ENCODE measurements at places on chromosomes 1 and 21.

DNA sequence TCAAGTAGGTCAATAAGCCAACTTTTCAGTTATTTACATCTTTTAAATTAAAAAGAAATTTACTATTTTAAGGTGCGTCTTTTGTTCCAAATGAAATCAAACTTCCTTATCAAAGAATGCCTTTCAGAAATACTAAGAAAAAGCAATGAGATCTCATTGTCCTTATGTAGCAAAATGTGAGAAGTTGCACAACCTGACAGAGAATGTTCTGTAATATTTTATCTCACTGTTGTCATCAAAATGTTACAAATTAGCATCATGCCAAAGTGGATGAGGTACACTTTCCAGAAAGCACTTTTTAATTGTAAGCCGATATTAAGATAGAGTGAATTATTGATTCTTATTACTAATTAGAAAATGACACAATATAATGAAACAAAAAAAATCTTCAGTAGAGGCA lies 50.4 kb downstream of the KCNT2 start:
- no peak for DNase-seq

- no peak for DNase-seq
These were observed 33.0 kb downstream of the EPHA2 start for GRCh38 chr1:16122916-16123315.

DNA sequence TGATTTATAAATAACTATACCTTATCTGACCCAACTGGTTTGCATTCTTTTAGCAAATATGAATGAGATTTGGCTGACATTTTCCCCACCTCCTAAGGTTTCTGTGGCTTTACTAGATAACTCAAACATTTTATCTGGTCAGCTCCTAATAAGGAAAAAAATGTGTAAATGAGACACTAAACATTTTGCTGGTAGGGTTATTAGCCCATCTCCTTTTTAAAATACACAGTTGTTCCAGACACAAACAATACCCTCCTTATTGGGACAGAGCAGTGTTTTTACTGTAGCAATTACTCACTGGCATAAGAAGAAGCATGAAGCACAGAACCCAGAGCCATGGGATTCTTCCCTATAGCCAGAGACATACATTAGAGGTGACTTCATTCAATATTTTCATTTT lies 53.8 kb upstream of the NUF2 start:
- no peak for DNase-seq

- DNase-seq = no peak
These were observed 63.1 kb downstream of the ATP5PO start for GRCh38 chr21:33852485-33852884.

DNA sequence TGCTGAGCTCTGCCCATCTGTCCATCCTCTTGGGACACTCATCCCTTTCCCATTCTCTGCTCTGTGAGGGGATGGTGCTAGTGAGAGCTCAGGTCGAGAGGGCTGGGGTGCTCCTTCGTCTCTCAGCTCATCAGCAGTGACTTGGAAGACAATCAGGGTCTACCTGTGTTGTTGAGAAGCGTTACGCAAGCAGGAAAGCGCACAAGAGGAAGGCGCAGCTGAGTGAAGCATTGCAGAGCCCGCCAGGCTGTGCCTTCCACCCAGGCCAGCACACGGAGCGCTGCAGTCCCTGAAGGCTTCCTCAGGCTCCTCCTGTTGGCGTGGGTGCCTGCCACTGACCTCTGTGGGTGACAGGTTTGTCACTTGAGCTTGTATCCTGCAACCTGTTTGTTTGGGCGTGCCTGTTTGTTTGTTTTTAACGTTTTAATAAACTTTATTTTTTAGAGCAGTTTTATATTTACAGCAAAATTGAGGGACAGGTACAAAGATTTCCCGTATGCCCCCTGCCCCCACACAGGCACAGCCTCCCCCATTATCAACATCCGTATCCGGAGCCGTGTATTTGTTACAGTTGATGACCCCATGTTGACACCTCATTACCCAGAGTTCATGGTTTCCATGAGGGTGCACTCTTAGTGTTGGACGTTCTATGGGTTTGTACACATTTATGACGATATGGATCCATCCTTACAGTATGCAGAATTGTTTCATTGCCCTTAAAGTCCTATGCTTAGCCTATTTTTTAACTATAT lies 36.7 kb downstream of the ADARB1 start:
- no peak for DNase-seq

DNA sequence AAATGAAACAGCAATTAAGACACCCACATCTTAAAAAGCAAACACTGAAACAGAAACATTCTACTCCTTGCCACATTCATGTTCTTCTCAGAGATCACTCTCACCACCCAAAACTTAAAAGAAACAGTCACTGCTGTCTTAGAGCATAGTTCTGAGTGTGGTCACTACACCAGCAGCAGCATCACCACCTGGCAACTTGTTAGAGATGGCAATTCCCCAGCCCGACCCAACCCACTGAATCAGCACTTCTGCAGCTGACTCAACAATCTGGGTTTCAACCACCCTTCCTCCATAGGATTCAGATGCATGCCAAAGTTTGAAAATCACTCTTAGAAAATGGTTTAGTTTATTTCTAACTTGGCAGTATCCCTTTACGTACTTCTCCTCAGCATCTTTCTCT lies 126.1 kb downstream of the CDC42BPA start:
- DNase-seq = no peak

- no peak for DNase-seq
These were observed 39.8 kb upstream of the NFIA start for GRCh38 chr1:61042466-61043009.

- no peak for DNase-seq
These were observed 19.2 kb downstream of the RIMS3 start for GRCh38 chr1:40646315-40646714.

GRCh38 chr1:29311352-29312030 lies 75.2 kb downstream of the PTPRU start:
- no peak for DNase-seq

DNA sequence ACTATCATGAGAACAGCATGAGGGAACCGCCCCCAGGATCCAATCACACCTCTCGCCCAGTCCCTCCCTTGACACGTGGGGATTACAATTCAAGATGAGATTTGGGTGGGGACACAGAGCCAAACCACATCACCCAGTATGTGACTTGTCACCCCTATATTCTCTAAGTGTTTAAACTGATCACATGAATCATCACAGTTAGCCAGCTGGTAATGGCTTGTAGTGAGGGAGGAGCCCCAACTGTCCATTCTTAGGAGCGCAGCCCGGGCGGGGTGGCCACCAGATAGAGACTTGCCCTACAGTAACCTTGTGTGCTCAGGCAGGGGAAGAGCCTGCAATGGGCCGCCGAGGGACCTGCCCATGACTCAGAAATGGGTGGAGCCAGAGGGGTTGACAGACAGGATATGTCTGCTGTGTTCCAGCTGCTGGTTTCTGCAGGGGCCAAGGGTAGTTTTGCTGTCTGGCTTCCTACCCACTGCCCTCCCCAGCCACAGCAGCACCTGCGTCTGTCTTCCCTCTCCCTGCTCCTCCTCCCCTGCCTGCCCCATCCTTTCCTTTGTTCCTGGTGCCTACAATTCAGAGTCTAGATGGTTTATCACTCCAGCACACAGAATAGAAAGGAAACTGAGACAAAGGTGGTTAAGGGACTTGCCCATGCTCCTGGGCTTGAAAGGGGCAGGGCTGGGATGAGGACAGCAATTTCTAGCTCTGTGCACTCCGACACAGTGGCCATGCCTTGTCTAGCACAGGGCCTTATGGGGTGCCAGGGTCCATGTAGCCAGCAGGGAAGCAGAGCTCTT lies 9.2 kb downstream of the ABCG1 start:
- DNase-seq = no peak

DNA sequence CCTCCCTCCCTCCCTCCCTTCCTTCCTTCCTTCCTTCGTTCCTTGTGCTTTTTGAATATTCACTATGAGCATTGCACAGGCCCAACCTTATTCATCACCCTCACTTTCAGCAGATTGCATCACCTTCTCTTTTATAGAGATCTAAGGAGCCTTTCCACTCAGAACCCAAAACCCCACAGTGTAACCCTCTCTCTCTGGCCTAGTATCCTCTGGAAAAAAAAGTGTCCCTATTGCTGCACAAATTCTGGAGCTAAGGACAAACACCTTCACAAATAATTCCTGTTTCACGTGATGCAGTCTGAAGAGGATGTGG lies 25.6 kb downstream of the OR10J5 start:
- DNase-seq = no peak

DNA sequence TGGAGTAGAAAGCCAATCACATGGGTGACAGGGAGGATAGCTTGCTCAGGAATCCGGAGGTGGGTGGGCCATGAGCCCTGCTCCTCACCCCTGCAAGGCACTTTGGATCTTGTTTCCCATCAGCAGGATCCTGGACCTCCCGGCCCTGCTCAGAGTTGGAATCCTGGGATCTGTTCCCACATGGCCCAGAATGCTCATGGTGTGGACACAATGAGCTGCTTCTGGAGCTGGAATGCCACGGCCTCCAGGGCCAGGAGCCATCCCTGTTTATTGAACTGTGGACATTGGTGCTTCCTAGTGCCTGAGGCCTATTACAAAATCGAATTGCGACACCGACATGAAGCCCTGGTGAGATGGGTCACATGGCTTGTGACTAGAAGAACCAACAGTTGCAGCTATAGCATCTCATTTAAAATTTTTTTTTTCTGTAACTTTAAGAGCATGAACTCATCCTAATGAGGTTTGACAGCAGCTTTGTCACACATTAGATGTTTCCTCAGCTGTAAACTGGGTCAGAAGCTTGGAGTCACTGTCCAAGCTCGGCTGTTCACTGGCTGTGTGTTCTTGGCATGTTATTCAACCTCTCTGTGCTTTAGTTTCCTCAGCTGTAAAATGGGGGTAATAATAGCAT lies 40.4 kb upstream of the GOLT1A start:
- no peak for DNase-seq

DNA sequence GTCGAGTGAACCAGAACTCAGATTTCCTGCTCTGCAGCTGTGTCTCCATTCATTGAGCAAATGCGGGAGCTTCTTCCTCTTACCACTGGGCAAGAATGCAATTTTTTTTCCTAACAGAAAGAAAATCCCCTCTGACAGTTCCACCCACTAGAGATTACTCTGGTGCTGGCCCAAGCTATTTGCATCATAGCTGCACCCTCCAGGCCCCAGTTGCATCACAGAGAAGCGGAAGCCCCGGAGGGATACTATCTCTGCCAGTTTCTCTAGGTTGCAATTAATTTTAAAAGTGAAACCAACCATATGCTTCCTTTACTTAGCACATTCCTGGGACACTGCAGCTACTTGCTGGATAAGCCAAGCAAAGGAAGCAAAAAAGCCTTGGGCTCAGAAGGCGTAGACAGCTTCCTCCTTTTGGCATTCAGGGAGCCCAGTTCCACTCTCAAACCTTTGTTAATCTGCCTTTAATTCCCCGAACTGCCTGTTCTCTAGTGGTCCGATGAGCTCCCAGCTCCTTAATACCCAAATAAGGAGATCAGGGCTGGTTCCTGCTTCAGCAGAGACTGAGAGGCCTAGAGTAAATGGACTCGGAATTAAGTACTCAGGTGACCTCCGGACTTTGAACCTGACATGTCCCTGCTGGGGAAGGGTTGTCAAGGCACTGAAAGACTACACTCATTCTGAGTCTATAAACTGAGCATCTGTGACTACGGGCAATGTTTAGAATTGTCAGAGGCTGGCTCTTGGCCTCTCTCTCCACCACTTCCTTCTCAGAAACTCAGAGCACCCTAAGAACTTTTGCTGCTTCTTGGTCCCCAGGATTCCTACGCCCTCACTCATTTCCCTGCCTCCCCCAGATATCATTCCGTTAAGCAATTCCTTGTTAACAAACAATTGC lies 72.5 kb upstream of the TNFSF18 start:
- DNase-seq = no peak

DNA sequence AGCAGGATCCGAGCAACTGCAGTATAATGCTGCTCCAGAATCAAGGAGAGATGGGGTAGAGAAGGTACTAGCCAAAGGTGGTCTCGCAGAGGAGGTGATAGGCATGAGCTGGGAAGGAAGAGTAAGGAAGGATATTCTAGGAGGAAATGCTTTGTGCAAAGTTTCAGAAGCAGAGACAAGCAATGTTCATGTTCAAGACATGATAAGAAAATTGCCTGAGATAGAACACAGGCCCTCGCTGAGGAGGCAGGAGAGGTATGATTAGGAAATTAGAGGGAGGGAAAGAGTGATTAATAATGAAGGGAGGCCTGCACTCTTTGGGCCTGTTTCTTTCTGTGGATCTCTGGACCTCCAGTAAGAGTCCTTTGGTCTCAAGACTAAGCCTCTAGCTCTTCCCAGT lies 12.9 kb upstream of the ETV3 start:
- no peak for DNase-seq

GRCh38 chr1:32200226-32201010 lies at the start of gene CCDC28B:
Gene CCDC28B (plus strand): TSS chr1:32200595. CDS start chr1:32201936, 1,341 bp downstream.
- peak; percentile 43 for DNase-seq

DNA sequence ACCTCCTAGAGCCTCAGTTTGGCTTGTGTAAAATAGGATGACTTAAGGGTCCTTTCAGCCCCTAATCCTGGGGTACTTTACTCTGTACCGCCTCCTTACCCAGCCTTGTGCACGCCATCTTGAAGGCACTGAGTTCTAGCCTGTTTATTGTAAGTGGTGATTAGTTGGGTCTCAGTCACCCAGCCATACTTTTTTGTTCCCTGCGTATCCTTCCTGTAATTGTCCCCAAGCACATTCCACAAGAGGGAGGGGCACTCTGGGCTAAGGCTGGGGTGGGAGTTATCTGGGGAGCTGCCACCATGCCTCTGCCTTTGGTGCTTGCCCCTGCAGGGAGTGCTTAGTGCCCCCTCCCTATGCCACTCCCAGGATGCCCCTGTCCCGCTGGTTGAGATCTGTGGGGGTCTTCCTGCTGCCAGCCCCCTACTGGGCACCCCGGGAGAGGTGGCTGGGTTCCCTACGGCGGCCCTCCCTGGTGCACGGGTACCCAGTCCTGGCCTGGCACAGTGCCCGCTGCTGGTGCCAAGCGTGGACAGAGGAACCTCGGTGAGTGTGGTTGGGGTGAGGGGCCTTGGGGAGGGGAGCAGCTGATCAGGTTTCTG lies 856 bp downstream of the FDPS start:
- no peak for DNase-seq

All from NCI-H446 treated with DMSO at 0.1 percent for 48 hours (cell line).